ENCODE measurements at places on chromosomes 12 and 14.

DNA sequence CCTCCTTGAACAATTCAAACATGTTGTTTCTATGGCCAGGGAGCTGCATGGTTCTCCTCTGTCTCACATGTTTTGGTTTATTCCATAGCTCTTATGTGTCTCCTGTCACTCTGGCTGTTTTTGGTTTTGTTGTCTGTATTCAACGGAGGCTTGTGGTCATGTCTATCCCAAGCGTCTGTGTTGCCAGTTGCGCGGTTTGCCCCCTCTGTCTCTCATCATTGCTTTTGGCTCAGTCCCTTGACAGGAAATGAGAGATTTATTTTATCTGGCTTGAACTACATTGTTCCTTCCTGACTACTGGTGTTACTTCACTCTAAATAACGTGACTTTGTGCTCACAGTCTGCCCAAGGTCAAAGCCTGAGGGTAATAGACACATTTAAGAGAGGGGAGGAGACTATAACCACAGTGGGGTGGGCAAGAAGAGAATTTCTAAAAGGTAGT lies 96.4 kb upstream of the SOX5 start:
- no peak for DNase-seq

- DNase-seq = no peak
Observed at GRCh38 chr12:51399891-51400290, 8.7 kb upstream of the GALNT6 start.

GRCh38 chr12:19515179-19515578 lies 75.9 kb downstream of the AEBP2 start:
- no peak for DNase-seq

DNA sequence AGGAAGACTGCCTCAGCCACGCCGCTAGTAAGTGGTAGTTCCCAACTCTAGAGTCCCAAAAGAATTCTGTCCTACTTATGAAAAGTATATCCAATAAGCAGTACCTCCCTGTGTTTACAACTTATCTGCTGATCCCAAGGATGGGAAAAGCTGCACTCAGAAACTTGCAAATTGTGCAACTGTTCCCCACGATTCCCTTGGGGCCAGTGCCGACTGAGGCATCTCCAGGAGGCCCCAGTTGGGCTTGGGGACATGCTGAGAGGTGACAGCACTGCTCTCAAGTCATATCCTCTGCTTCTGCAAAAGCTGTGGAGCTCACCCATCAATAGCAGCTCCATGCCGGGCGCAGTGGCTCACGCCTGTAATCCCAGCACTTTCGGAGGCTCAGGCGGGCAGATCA lies 23.7 kb downstream of the SPRING1 start:
- no peak for DNase-seq

DNA sequence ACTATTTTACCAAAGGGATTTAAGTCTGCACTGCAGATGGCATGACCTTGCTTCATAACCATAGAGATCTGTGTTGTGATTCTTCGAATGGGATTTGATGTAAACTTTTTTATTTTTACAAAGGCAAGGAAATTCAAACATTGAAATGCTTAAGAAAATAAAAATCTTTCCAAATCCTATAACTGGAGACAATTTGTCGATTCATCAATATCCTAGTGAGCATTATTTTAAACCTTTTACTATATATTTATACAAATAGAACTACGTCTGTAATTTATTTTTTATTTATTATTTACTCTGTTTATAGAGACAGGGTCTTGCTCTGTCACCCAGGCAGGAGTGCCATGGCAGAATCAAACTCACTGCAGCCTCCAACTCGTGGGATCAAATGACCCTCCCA lies 14.3 kb upstream of the SCAF11 start:
- no peak for DNase-seq
